ENCODE measurements at places on chromosomes 6 and 20.

GRCh38 chr6:113884011-113884410, 26.9 kb downstream of the MARCKS start:
- no peaks in the 10 kb centered on the region for H3K36me3 ChIP-seq
- H3K4me3 ChIP-seq: no peak overlapping the region
- H3K27ac ChIP-seq: no peak overlapping the region
- no peaks in the 10 kb centered on the region for H3K4me1 ChIP-seq

GRCh38 chr6:84086545-84087429, 53.2 kb downstream of the MRAP2 start:
- no peak for DNase-seq
- no peaks in the 10 kb centered on the region for H3K4me1 ChIP-seq
- no peaks in the 10 kb centered on the region for H3K27me3 ChIP-seq
- H3K4me3 ChIP-seq: no peak overlapping the region

GRCh38 chr6:2876210-2877056, 26.7 kb downstream of the SERPINB9 start:
- peaks cover 73% of the 10 kb centered on the region for H3K4me1 ChIP-seq
- no peaks in the 10 kb centered on the region for H3K36me3 ChIP-seq
- H3K4me3 ChIP-seq: peak overlapping the region; percentile 64
- peak; percentile 58 for DNase-seq
- H3K27me3 ChIP-seq: no peaks in the 10 kb centered on the region

- peak overlapping the region; percentile 86 for H3K4me3 ChIP-seq
- H3K27ac ChIP-seq: peak overlapping the region; percentile 67
- H3K4me1 ChIP-seq: peaks cover 8% of the 10 kb centered on the region
These were observed 87.8 kb downstream of the DHX35 start for GRCh38 chr20:39049684-39050554.

- H3K27me3 ChIP-seq: peaks cover 15% of the 10 kb centered on the region
- DNase-seq: no peak
- no peak overlapping the region for H3K27ac ChIP-seq
- no peak overlapping the region for H3K4me3 ChIP-seq
- H3K4me1 ChIP-seq: no peaks in the 10 kb centered on the region
- no peaks in the 10 kb centered on the region for H3K36me3 ChIP-seq
These were observed 203.3 kb downstream of the EYA2 start for GRCh38 chr20:47097691-47098622.
